Cardiac fibroblast (primary cell): ENCODE measurements at places on chromosomes 1 and 21.

GRCh38 chr1:228037401-228038386 lies 30.9 kb downstream of the WNT3A start:
- DNase-seq, result peak; percentile 40

- DNase-seq, result no peak
Observed at GRCh38 chr1:150909585-150910180, 16.5 kb upstream of the SETDB1 start.

- DNase-seq, result peak; percentile 85
Observed at GRCh38 chr1:63124666-63125191, 197.6 kb upstream of the FOXD3 start.

- no peak for DNase-seq
Observed at GRCh38 chr1:52195161-52195560, 53.3 kb downstream of the ZFYVE9 start.

DNA sequence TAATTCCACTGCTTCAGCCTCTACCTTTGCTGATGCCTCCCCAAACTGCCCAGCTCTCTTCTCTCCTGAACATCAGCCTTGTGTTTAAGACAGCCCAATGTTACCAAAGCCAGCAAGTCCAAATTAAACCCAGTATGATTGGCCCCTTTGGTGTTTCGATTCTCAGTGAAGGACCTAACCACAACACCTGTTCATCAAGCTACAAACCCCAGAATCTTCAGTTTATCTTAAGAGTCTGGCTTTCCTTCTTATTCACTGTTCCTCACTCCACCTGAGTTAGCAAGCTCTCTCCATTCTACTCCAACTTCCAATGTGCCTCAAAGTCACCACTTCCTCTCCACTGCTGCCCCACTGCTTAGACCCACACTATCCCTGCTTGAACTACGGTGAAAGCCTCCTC lies 25.5 kb upstream of the ITPKB start:
- DNase-seq, result no peak

- DNase-seq, result no peak
Observed at GRCh38 chr1:50659107-50659662, 235.9 kb upstream of the DMRTA2 start.

- DNase-seq, result no peak
Observed at GRCh38 chr1:44029260-44029910, 1.9 kb downstream of the SLC6A9 start.

- DNase-seq, result no peak
Observed at GRCh38 chr1:98289311-98289710, 368.5 kb upstream of the DPYD start.

- DNase-seq, result peak; percentile 85
Observed at GRCh38 chr1:23799570-23800399, 769 bp downstream of the GALE start.

GRCh38 chr1:162726555-162726954 lies 63.9 kb upstream of the HSD17B7 start:
- no peak for DNase-seq

DNA sequence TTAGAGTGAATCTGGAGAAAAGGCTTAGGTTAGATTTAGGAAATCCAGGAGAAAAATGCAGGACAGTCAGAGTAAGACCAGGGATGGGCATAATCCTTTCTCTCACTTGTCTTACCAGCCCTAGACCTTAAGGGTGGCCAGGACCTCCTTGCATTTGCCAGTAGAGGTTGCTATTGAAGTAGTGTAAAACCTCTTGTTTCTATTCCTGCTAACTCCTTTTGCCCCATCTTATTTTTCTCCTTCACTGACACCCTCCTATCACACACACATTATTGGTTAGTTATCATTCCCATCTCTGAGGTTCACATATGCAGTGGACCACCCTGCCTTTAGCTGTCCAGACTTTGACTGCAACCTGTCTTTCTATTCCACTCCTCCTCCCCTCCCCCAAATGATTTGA lies 75.0 kb upstream of the MACF1 start:
- peak; percentile 71 for DNase-seq

DNA sequence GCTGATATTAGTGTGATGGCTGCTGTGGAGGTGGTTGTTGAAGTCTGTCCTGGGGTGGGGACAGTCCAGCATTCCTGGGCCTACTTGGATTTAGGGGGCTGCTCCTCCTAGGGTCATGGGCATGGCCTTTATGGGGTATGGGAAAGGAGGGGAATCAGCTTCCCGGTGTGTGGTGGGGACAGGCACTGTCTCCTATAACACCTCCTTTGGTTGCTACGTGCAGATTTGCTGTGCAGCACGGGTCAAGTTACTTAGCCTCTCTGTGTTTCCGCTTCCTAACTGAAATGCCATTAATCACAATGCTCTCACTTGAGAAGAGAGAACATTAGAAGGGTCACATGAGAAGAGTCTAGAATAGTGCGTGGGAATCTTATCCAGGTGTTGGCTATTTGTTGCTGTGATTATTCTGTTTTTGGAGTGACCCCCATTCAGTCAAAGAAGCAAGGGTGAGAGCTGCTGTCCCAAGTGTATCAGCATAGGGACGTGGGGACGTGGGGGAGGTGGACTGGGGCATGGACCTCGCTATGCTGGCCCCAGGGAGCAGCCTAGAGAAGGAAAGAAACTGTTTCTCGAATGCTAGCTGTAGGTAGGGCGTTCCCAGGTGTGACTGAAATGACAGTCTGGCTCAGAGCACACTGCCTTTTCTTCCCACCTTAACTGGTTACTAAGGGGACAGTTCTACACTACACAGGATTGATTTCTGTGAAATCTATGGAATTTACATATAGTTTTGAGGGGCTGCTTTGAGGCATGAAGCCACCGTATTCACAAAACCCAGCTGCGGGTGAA lies 19.9 kb downstream of the SOX13 start:
- DNase-seq, result no peak

- peak; percentile 11 for DNase-seq
Observed at GRCh38 chr1:46749921-46750404, 31.0 kb upstream of the EFCAB14 start.
